ENCODE measurements at places on chromosomes 3 and 15.

DNA sequence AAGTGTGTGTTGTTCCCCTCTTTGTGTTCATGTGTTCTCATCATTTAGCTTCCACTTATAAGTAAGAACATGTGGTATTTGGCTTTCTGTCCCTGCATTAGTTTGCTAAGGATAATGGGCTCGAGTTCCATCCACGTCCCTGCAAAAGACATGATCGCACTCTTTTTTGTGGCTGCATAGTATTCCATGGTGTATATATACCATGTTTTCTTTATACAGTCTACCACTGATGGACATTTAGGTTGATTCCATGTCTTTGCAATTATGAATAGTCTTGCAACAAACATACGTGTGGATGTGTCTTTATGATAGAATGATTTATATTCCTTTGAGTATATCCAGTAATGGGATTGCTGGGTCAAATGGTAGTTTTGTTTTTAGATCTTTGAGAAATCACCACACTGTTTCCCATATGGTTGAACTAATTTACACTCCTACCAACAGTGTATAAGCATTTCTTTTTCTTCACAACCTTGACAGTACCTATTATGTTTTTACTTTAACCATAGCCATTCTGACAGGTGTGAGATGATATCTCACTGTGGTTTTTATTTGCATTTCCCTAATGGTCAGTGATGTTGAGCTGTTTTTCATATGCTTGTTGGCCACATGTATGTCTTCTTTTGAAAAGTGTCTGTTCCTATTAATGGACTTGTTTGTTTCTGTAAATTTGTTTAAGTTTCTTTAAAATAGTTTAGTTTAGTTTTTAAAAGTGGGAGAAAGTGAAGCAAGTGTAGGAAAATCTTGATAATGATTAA lies 21.9 kb upstream of the SLC30A4 start:
- no peak for DNase-seq

DNA sequence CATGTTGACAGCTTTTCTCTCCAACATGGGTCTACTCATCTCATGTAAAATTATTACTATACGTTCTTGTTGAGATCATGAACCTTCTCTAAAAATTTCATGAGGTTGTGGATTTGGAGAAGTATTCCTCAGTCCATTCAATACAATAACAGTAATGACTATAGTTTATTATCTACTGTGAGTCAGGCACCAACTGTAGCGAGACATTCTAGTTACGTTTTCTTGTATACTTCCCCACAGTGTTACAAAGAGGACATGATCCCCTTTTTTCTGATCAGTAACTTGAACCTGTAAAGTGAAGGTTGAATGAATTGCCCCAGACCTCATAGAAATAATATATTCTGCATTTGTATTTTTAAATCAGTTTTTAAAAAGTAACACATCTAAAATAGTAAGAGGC lies 76.4 kb downstream of the AKAP13 start:
- DNase-seq: no peak

GRCh38 chr15:40595219-40595618 lies 1.2 kb downstream of the KNL1 start:
- DNase-seq: no peak

GRCh38 chr3:1380926-1381646 lies 288.3 kb downstream of the CNTN6 start:
- DNase-seq: no peak

- no peak for DNase-seq
Measured at GRCh38 chr3:183353421-183353820, 75.0 kb downstream of the MCF2L2 start.

GRCh38 chr3:103894162-103894822 lies 1459.5 kb downstream of the ZPLD1 start:
- DNase-seq: no peak

DNA sequence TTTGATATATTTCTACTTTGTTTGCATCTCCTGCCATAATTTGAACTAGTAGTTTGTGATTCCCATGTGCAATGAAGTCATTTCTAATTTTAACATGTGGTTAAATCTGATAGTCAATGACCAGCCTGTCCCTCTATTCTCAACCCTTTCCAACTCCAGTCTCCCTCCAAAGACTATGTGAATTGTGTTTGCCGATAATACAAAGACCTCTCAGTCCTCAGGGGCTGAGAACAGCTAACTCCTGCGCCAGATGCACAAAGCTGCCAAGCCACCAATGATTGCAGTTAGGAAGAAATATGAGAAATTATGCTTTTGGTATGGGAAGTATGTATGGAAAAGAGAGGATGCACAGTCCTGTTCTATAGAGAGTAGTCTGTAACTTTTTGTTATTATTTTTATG lies 54.0 kb downstream of the KCNH8 start:
- no peak for DNase-seq

DNA sequence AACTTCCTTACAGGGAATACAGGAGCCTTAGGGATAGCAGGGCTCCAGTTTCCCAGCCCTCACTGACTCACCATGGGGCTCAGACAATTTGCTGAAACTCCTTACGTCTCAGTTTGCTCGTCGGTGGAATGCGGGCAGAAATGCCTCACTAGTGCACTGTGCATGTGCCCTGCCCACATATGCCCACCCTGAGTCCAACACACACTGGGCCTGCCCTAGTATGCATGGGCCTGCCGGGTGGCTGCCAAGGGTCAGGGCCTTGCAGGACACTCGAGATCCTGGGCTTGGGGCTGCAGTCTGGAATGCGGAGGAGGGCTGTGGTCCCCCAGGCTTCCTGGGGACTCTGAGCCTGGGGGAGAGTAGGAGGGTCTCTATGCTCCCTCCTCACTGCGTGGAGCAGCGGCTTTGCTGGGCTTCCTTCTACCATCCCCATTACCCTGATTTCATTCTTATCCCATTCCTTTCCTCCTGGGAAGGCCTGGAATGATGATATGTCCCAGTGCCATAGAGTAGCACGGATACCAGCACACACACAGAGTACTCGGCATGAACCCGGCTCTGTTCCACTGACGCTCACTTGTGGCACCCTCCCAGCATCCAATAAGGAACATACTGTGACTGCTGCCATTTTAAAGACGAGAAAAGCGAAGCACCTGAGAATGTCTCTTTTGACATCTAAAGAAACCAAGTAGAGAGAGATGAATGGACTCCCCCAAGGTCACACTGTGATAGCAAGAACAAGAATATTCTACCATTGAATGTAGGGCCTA lies 124.2 kb downstream of the ASB7 start:
- no peak for DNase-seq

DNA sequence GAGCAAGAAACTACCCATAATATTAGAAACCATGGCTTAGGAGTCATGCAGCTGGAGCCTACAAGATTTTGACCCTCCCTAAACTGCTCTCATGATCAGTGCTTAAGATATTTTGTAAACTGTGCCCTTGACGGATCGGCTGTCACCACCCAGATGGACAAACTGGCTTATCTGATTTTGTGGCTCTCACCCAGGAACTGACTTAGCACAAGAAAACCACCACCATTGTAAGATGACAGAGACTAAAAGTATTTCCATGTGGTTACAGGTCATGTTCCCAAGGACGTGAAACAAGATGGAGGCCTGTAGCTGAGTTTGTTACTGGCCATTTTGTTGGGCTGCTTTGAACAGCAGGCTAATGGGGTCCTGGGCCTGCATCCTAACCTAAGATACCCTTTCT lies 940.9 kb downstream of the OTOL1 start:
- DNase-seq: no peak

- peak; percentile 30 for DNase-seq
Measured at GRCh38 chr3:143445118-143445517, 325.5 kb downstream of the CHST2 start.

GRCh38 chr15:98152156-98152555 lies 191.7 kb downstream of the ARRDC4 start:
- no peak for DNase-seq

DNA sequence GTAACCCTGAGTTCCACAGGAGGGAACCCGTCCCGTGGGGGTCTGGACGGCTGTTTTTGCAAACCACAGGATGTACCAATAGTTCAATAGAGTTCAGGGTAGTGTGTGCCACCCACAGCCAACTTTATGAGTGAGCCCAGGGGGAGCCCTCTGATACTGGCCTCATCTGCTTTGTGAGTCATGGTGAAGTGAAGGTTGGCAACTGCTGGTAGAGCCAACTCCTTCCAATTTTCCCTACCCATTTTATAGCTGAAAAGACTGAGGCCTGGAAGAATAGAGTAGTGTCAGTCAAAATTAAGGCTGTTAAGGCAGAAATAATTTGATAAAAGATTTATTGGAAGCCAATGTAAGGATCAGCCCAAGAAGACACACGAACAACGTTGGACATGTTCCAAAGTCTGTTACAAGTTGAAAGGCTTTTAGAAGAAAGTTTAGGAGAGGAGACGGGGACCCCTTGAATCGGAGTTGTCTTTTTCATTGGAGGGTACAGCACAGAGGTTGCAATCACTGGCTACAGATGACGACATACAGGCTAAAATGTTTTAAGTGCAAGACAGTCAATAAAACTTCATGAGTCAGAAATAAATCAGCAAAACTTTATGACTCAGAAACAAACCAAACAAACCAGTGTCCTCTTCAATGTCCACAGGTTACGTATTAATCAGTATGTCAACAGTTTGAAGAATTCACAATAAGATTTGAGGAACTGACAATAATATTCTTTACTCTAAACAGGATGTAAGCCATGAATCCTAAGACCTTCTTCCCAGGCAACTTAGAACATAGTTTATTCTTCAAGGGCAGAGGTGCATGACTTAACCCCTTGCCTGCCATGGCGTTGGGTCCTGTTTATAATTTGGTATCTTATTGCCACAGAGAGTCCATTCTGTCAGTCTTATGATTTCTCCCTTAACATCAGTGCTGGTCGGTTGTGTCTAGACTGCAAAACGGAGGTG lies 62.9 kb upstream of the NR2E3 start:
- DNase-seq: no peak

DNA sequence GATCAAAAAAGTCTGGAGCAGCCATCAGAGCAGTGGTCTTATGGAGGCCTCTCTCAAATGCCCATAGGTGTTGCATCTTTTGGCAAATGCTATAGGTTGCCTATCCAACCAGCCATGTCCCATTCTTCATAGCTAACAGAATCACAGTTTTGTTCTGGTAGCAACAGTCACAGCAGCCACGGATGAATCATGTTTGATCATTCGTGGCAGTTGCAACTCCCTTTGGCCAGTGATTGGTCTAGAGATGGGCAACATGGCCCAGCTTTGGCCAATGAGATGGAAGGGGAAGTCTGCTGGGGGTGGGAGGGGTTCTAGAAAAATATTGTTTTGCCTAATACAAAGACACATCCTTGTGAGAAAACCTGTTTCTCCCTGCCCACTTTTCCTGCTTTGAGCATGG lies 50.3 kb upstream of the PPP2R3A start:
- DNase-seq: no peak

- no peak for DNase-seq
Measured at GRCh38 chr3:36943601-36944000, 1.3 kb downstream of the TRANK1 start.

- no peak for DNase-seq
Measured at GRCh38 chr3:109116031-109116430, 1.9 kb downstream of the MORC1 start.

- DNase-seq: no peak
Measured at GRCh38 chr3:13080591-13080990, 7.4 kb upstream of the IQSEC1 start.

DNA sequence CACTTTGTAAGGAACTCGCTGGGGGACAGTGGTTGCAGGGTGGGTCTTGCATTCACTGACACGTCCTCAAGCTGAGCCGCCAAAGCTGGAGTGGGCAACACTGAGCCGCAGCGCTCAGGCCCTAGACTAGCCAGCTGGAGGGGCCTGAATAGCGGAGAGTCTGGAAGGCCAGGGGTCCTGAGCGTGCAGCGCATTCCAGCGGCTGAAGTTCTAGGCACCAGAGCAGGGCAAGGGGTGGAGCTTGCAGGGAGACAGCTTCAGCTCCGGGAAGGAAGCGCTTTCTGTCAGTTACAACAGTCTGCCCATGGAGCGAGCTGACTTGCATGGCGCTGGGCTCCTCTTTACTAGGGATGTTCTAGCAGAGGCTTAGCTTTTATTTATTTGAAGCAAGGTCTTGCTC lies 2.7 kb downstream of the MAP6D1 start:
- DNase-seq: no peak

- no peak for DNase-seq
Measured at GRCh38 chr3:14889205-14889604, 58.2 kb upstream of the NR2C2 start.

DNA sequence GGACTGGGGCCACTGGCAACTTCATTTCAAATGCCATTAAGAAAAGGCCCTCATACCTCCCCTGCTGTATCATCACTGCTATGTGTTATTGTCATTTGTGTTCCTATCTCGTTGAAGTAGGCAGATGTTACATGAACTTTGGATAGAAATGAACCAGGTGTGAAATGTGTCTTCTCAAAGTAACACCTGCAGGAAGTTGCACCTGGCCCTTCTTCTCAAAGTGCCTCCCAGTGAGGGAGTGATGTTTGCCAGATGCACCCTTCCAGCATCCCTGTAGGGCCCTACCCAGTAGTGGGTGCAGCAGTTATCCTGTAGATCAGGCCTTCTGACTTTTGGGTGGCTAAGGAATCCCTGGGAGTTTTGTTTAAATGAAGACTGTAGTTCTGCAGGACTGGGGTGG lies 197.7 kb upstream of the CTNNB1 start:
- no peak for DNase-seq

- peak; percentile 45 for DNase-seq
Measured at GRCh38 chr15:48645558-48646330, at the start of gene FBN1. Gene FBN1 (minus strand): TSS chr15:48645709. CDS start chr15:48644769, 940 bp downstream.

- no peak for DNase-seq
Measured at GRCh38 chr15:100531823-100532327, 3.1 kb upstream of the CERS3 start.

DNA sequence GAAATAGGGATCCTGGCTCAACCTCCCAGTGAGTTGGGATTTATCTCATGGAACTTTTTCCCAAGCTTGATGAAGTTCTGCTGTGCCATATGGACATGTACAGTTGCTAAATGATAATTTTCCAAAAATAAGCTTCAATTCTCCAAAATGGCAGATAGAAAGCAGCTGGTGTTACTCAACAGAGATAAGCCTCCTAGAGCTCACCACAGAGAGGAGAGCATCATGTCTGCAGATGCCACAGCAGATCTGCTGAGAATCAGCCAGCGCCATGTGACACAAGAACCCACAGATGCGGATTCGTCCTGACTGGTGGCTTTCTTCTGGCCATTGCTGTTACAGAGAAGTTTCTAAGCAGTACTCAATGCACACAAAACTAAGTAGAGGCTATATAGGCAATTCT lies 50.6 kb downstream of the AGTR1 start:
- no peak for DNase-seq

DNA sequence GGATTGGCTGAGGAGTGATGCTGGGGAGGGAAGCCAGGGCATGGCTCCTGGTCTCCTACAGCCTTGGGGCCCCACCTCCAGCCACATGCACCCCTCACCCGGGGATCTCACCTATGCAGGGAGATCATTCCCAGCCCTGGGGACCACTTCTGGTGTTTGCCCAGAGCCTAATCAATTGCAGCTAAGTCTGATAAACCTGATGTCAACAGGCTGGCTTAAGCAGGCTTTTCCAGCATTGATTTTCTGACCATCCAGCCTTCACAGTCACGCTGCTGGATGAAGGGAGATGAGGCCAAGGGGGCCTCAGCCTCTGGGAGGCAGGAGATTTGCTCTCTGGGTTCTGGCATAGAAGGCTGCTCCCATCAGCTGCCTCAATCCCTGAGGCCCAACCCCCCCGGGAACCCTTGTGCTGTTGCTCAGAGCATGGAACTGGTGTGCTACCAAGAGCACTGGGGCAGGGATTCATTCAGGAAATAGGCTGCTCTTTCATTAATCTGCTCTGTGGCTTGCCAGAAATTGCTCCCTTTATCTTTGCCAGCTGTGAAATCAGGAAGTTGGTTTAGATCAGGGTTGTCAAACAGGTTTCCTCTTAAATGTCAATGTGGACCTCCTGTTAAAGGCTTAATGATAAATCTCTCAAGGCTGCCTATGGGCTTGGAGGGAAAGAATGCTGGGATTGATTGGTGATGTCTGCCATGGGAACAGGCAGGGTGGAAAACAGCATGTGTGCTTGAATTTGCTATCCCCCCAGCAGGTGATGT lies 19.0 kb downstream of the FAM3D start:
- DNase-seq: no peak

All from activated naive CD8-positive, alpha-beta T cell treated with anti-CD3 and anti-CD28 coated beads for 36 hours (primary cell).